Pons (tissue), 1 donor: ENCODE measurements at places on chromosomes 6 and 20.

DNA sequence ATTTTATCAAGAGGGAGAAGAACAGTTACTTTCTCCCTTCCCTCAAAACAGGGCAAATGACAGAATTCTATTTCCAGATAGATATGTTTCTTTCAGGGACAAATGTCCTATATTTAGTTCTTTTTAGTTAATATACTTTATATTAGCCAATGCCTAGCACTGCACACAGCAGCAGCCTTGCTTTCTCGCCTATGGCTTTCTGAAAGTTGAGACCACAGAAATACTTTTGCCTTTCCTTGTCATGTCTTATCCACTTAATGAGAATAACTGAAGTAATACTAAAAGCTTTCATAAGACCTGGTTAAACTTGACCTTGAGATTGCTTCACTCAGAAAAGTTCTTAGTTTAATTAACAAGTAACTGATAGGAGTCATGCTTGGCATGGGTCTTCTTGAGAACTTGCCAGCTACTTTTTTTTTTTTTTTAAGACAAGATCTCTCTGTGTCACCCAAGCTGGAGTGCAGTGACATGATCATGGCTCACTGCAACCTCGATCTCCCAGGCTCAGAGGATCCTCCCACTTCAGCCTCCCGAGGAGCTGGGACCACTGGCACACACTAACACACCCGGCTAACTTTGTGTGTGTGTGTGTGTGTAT lies 159.3 kb downstream of the CDKAL1 start:
- no peak for DNase-seq

DNA sequence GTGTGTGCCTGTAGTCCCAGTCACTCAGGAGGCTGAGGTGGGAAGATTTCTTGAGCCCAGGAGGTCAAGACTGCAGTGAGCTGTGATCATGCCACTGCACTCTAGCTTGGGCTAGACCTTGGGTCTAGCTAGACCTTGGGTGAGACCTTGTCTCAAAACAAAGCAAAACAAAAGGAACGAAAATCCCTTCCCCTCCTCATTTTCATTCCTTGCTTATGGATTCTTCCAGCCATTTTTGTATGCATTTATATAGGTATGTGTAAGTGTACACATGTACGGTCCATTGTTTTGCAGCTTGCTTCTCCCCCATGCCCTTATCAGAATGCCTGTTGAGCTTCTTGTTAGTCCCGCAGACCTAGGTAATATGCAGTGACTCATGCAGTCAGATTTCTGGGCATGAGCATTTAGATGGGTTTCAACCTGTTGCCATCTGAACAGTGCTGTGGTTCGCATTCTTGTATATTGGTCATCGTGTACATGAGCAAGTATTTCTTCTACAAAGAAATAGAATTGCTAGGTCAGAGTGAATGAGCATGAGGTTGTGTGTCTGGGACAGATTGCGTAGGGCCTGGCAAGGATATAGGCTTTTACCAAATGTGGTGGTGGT lies 73.2 kb downstream of the ATRN start:
- no peak for DNase-seq

GRCh38 chr6:117555262-117555849 lies 47.0 kb downstream of the GOPC start:
- no peak for DNase-seq

- DNase-seq, result no peak
Observed at GRCh38 chr6:26268659-26269402, 96.2 kb upstream of the BTN3A2 start.

GRCh38 chr6:105278035-105278434 lies 98.2 kb upstream of the POPDC3 start:
- no peak for DNase-seq

DNA sequence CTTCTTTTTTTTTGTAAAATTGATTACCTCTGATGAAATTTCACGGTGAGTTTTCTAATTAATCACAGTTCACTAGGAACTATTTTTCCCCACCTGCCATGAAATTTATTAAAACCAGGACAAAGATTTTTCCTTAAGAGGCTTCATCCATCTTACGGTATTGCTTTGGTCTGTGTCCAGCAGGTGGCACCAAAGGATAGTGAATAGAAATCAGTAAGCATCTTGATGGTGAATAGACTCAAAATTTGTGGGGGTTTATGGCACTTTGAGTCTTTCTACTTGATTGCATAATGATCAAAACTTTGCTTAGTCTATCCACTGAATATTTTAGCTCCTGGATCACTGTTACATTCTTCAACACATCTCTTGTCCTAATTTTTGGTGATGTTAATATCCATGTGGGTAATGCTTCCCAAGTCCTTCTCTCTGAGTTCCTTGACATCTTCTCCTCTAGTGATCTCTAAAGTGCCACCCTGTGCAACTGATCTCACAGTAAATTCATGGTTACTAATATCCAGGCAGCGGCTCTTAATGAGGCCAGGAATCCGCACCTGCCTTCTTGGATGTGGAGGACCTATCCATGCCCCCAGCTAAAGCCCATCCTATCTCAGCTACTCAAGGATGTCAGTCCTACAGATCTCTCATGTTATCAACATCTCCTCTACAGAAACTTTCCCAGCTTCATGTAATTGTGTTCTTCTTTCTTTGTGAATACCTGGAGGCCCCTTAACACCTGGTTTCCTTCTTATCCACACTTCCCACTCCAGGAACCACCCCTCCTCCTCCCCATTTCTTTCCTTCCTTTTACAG lies 54.5 kb downstream of the STMND1 start:
- DNase-seq, result peak; percentile 90

- no peak for DNase-seq
Observed at GRCh38 chr6:15184441-15184861, 61.4 kb upstream of the JARID2 start.

DNA sequence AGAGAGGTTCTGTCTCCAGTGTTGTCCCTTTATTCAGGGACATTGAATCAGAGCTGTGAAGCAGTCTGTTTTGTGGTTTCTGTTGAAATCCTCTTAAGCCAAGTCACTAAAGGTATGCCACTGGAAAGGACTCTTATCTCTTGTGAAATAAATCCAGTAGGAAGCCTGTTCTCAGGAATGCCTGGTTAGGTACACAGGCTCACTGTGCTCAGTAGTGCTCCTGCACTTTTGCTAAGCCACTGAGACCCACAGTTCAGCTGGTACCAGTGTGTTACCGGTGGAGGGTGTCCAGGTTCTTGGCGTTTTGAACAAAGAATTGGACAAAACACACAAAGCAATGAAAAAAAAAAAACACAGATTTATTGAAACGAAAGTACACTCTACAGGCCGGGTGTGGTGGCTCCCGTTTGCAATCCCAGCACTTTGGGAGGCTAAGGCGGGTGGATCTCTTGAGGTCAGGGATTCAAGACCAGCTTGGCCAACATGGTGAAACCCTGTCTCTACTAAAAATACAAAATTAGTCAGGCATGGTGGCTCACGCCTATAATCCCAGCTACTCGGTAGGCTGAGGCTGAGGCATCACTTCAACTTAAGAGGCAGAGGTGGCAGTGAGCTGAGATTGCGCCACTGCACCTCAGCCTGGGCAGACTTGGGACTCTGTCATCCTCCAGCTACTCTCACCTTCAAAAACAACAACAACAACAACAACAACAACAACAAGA lies 186.1 kb downstream of the JARID2 start:
- DNase-seq, result no peak

GRCh38 chr20:58721951-58722778 lies 29.6 kb downstream of the NPEPL1 start:
- DNase-seq, result no peak

DNA sequence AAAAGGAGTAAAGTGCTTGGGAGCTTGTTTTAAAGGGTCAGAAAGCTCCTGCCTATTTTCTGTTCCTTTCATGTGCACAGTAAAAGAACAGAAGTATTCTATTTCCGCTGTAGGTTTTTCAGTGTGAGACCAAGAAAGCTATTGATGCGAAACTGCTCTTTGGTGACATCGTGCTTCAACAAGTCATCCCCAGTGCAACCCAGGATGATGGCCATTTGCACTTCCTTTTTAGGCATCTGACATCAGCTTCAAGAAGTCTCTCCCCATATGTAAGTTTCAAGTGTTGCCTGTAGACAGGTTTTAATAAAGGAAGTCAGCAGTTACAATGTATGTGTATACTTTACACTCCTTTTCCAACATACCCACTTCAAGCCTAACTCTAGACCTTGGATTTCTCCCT lies 131.6 kb downstream of the RFX6 start:
- no peak for DNase-seq

DNA sequence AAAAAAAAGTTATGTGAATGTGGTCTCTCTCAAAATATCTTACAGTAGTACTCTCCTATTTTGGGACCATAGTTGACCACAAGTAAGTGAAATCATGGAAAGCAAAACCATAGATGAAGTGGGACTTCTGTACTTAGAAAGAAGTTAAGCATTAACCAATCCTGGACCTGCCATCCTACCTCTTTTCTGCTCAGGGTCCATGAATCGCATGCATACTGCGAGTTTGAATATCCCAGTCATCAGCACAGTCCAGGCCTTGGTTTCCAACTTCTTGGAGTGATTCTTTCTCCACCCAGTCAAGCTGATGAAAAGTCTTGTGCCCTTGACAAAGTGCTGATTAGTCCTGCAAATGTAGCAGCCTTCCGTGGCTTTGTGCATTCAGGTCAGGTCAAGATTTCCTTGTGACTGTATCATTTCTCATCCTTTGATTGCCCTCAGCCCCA lies 46.0 kb downstream of the RNF217 start:
- no peak for DNase-seq

DNA sequence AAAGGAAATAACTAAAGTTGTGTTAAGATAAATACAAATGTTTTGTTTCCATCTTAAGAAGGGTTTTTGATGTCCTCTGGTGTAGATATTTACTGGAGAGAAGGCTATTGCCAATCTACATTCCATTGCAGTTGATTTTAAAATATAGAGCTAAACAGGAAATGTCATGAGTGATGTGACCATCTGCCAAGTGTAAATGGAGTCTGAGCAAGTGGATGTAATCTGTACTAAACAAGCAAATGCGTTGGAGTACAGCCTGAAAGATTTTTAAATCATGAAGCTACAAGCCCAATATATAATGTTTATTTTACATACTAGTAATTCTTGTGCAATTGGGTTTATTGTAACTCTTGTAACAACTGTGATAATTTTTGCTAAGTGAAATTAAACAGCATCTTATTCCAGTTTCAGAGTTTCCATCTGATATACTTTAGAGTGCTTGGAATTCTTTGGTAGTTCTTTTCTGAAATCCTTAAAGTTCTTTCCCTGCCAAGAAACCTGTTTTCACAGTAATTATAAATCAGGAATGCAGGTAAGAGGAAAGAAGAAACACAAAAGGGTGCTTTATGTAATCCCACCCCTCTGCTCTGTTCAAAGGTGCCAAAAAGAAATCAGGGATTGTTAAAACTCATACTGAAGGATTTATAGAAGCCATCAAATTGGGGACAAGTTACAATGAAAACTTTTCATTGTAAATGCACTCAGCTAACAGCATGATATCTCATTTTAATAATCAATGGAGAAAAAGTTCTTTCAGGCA lies 47.2 kb upstream of the FLRT3 start:
- no peak for DNase-seq

DNA sequence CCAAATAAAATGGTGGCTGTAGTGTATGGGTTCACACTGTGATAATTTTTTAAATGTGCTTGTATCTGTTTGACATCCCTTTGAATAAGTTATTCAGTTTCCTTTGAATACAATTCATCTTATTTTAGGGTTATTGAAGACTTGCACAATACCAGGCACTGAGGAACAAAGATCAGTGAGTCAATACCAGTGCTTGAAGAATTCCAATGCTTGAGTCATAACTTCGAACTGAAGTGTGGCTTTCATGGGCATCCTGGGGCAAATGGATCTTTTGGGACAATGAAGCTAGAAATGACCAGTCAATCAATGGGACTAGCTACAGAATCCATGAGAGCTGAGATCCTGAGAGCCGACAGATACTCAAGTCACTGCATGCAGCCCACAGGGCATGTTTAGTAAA lies 349.9 kb upstream of the FLRT3 start:
- no peak for DNase-seq

GRCh38 chr20:38798266-38798665 lies 7.2 kb upstream of the PPP1R16B start:
- no peak for DNase-seq

- DNase-seq, result no peak
Observed at GRCh38 chr6:10237298-10238038, 177.4 kb downstream of the TFAP2A start.
